D341Med (cell line): ENCODE measurements at places on chromosomes 2 and 18.

GRCh38 chr2:11411244-11411643, 54.7 kb downstream of the E2F6 start:
- no peak for DNase-seq

GRCh38 chr2:217585362-217585761, 417.4 kb downstream of the TNS1 start:
- no peak for DNase-seq

DNA sequence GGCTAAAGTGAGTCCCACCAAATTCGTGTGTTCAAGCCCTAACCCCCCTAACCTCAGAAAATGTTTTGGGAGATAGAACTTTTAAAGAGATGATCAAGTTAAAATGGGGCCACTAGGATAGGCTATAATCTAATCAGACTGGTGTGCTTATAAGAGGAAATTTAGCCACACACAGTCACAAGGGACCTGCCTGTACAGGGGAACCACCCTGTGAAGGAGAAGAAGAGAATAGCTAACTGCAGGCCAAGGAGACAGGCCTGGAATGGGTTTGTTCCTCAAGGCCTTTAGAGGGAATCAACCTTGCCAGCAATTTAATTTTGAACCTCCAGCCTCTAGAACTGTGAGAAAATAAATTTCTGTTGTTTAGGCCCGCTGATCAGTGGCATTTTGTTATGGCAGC, 36.0 kb upstream of the TANK start:
- no peak for DNase-seq

DNA sequence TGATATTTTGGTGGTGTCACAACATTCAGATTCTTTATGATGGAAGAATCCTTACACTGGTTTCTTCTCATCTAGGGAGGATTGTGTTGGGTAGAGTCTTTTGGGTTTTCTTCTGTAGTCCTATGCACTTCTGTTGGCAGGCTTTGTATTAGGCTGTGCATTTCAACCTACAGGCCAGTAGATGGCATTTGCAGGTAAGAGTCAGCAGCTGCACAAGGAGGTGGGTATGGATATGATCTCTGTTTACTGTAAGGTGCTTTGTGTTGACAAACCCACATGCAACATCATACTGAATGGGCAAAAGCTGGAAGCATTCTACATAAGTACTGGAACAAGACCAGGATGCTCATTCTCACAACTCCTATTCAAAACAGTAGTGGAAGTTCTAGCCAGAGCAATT, 656.8 kb downstream of the METTL4 start:
- peak; percentile 58 for DNase-seq

DNA sequence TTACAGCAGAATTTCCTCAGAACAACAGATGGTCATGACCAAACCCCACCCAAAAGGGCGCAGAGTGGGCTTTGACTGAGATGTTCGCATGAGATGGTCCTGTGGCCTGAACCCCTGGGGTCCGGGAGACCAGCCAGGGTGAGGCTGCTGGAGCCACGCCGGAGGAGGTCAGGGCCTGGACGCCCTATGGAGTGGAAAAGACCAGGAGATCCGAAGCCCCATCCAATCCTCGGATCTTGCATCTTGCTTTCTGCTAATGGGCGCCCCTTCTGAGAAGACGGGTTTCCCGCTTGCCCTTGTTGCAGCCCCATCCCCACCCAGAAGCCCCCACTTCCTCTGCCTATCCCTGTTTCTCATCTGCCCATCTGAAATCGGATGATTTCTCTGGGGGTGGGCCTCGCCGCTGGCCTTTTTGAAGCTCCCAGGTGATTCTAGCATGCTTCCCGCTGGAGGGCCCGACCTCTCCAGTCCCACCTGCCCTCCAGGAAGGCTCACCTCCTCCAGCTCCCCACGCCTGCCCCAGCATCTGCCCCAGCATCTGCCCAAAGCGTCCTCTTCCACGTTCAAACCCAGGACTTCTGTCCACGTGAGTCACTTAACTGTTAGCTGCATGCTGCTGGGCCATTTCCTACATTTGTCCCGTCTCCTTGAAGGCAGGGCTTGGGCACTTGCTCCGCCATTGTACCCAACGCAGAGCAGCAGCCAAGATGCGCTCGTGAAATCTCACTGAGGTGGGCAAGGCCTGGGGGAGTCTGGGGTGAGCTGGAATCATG, 4.3 kb upstream of the CNDP1 start:
- DNase-seq: no peak

- DNase-seq: no peak
Measured at GRCh38 chr2:11679016-11679415, 9.0 kb upstream of the NTSR2 start.
